Activated naive CD8-positive, alpha-beta T cell treated with anti-CD3 and anti-CD28 coated beads, Interleukin-2, amount 10 ng/mL, durations not matched to agents 7 days and 5 days (primary cell): ENCODE measurements at places on chromosomes 11 and 22. TPM values are rescaled to one million over a fixed set of nuclear protein-coding genes. Genes with fewer than 3 reads are reported as not detected.

The AGBL2 gene
- total RNA-seq, result 8.3 TPM

The GRIK4 gene
- not detected for total RNA-seq

The FJX1 gene
- 0.17 TPM for total RNA-seq

The CASP4 gene
- 115 TPM for total RNA-seq

The KCNQ1 gene
- 24.2 TPM for total RNA-seq

The WNT11 gene
- 1.4 TPM for total RNA-seq

The CXCR5 gene
- 2.2 TPM for total RNA-seq

The KCNJ11 gene
- 2.7 TPM for total RNA-seq

The CAPN5 gene
- 2.8 TPM for total RNA-seq

The UCP3 gene
- total RNA-seq, result 4.0 TPM

The OR8G5 gene
- not detected for total RNA-seq

The OR8D1 gene
- total RNA-seq, result not detected

The SCO2 gene
- 8.1 TPM for total RNA-seq

The LINC01488 gene
- total RNA-seq, result not detected

The OR52I2 gene
- not detected for total RNA-seq

The SAA2 gene
- total RNA-seq, result not detected

The OR10D3 gene
- total RNA-seq, result not detected

The GGT1 gene
- 25.4 TPM for total RNA-seq

The TECTA gene
- 0.23 TPM for total RNA-seq

The SPDYC gene
- not detected for total RNA-seq

The C22orf31 gene
- total RNA-seq, result not detected
